ENCODE measurements at places on chromosomes 6 and 20. TPM values are rescaled to one million over a fixed set of nuclear protein-coding genes. Genes with fewer than 3 reads are reported as not detected.

Gene SIRPB2
- total RNA-seq, result not detected

- DNase-seq, result no peak
- H3K27ac ChIP-seq, result no peak overlapping the region
- no peaks in the 10 kb centered on the region for H3K27me3 ChIP-seq
- H3K4me3 ChIP-seq, result no peak overlapping the region
Measured at GRCh38 chr6:14305131-14305530, 187.6 kb downstream of the CD83 start.

DNA sequence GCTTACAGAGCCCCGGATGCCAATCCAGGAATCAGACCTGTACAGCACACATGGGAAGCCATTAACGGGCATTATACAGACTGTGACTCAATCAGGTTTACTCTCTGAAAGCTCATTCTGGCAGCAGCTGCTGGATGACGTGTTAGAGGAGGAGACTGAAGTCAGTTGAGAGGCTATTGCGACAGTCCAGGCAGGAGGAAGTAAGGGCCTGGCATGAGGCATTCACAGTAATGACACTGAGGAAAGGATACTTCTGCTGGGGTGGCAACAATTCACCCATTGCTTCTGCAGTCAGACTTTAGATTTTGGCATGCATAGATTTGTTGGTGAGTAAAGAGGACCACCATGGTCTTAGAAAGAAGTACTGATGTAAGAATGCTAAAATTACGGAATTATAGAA, 151.0 kb upstream of the HEY2 start:
- no peaks in the 10 kb centered on the region for H3K36me3 ChIP-seq
- no peak for DNase-seq
- no peaks in the 10 kb centered on the region for H3K4me1 ChIP-seq
- no peaks in the 10 kb centered on the region for H3K27me3 ChIP-seq
- H3K4me3 ChIP-seq, result no peak overlapping the region
- no peak overlapping the region for H3K27ac ChIP-seq

DNA sequence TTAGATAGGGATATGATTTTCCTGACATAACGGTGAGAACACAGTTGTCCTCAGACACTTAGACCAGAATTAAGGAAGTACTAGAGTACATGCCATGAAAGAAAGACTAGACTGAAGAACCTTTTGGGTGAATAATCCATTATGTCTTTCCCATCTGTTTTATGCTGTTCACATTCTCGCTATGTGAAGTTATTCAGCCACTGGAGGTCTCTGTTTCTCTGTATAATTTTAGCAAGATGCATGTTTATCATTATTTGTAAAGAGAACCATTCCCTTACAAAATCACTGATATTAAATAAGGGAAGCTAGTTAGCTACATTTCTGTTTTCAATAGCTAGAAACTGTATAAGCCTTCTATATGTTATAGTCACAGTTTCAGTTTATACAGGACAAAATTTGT, 391.9 kb downstream of the CD109 start:
- H3K4me1 ChIP-seq, result no peaks in the 10 kb centered on the region
- no peaks in the 10 kb centered on the region for H3K27me3 ChIP-seq
- no peak overlapping the region for H3K27ac ChIP-seq
- no peak for DNase-seq
- no peaks in the 10 kb centered on the region for H3K36me3 ChIP-seq

Data from endodermal cell (in vitro differentiated cells).